ENCODE measurements at places on chromosomes 4 and X. TPM values are rescaled to one million over a fixed set of nuclear protein-coding genes. Genes with fewer than 3 reads are reported as not detected.

DNA sequence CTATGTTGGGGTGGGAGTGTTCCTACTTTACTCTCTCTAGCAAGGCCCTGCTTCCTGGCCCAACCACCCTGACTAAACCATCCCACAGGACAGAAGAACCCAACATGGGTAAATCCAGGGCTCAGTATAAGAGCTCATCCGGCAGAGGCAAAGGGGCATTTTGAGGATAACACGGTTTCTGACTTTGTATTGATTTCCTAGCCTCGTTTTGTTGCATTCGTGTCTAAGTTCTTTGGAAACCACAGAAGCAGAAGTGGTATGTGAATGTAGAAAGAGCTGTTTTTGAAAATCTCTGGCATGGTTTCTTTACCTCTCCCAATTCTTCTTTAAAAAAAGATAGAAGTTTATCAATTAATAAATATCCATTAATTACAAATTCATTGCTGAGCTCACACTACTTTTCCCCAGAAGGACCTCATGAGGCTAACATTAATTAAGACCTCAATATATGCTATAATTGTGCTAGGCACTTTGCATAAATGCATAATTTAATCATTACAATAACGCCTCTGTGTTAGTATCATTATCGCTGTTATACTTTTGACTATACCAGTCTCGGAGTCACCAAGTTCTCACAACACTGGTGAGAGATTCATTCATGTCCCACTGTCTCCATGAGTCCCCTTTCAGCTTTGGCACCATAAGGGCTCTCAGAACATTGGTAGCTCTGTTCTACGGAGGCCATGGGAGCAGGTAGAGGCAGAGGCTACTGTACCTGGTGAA lies 5.8 kb upstream of the CLNK start:
- no peaks in the 10 kb centered on the region for H3K27me3 ChIP-seq
- no peaks in the 10 kb centered on the region for H3K36me3 ChIP-seq
- no peak for DNase-seq
- no peaks in the 10 kb centered on the region for H3K4me1 ChIP-seq
- H3K27ac ChIP-seq: no peak overlapping the region

The PAPSS1 gene
- 62.3 TPM for total RNA-seq

The RBM47 gene
- total RNA-seq: 0.13 TPM

DNA sequence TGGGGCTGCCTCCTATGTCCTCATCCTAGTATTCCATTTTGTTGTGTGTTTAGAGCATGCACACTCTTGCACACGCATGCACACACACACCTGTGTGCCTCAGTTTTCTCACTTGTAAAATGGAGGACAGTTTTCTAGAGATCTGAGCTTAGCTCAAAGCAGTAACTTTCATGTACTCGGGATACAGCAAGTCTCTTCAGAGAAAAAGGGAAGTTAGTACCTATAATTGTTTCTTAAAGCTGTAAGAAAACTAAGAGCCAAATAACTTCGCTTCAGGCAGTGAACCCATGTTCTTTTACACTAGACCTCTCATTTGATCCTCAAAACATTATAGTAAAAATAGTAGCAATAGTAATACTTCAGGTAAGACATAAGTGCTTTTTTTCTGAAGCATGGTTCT lies 49.6 kb downstream of the KIT start:
- no peak overlapping the region for H3K27ac ChIP-seq
- no peaks in the 10 kb centered on the region for H3K36me3 ChIP-seq
- no peak overlapping the region for H3K4me3 ChIP-seq
- DNase-seq: no peak
